ENCODE measurements at places on chromosomes 2 and 18.

DNA sequence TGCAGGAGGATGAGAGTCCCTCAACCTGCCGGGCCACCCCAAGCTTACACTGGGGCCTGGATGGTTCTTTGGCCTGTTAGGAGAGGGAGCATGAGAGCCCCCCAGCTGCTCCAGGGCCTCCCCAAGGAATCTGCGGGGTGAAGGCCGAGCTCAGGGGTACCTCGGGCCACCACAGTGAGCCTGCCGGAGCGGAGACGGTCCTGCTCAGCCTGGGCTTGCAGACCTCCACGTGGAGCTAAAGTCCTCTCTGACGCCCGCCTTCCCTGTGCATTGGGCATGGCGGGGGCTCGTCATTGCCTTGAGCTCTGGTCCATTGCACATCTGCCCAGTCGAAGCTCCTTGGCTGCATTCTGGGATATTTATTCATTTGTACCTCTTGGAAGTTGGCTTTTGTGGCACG lies 62.7 kb downstream of the ASB1 start:
- no peak for DNase-seq

- DNase-seq: peak; percentile 55
These were observed 12.7 kb upstream of the DDX18 start for GRCh38 chr2:117801826-117802225.

- DNase-seq: peak; percentile 30
These were observed 3.2 kb downstream of the EMX1 start for GRCh38 chr2:72920318-72921087.

DNA sequence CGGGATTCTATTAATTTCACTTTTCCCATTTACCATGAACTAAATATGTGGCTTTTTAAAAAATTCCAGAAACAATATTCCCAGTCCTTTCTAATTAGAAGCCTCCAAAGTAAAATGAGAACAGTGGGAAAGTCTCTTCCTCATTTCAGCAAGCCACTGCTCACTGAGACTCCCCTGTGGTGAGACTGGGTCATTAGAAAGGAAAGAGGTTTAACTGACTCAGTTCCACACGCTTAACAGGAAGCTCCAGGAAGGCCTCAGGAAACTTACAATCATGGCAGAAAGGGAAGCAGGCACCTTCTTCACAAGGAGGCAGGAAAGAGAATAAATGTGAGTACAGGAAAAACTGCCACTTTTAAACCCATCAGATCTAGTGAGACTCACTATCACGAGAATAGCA lies 258.9 kb upstream of the CHAC2 start:
- DNase-seq: no peak

- no peak for DNase-seq
These were observed 65.8 kb downstream of the FAM210A start for GRCh38 chr18:13660510-13660909.

DNA sequence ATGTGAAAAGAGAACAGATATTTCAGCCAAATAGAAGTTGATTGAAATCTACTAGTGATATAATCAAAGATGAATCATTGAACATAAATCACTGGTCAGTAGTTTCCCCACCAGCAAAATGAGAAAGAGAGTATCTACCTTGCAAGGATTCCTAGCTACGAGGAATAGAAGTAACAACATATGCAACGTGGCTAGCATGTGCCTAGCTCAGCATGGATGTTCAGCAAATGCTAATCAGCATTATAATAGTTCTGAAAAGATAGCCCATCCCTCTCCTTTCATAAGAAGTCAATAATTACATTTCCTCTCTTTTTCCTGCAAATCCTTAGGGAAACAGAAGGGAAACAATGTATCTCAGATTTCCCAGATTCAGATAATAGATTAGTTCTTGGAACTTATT lies 417.2 kb downstream of the SATB2 start:
- no peak for DNase-seq

GRCh38 chr2:5145801-5146200 lies 546.4 kb upstream of the SOX11 start:
- DNase-seq: no peak

GRCh38 chr2:230765611-230766300 lies 53.1 kb downstream of the CAB39 start:
- DNase-seq: no peak

GRCh38 chr2:100919316-100919715 lies 82.8 kb upstream of the RPL31 start:
- no peak for DNase-seq

GRCh38 chr18:10057894-10058791 lies 144.3 kb downstream of the VAPA start:
- peak; percentile 89 for DNase-seq

DNA sequence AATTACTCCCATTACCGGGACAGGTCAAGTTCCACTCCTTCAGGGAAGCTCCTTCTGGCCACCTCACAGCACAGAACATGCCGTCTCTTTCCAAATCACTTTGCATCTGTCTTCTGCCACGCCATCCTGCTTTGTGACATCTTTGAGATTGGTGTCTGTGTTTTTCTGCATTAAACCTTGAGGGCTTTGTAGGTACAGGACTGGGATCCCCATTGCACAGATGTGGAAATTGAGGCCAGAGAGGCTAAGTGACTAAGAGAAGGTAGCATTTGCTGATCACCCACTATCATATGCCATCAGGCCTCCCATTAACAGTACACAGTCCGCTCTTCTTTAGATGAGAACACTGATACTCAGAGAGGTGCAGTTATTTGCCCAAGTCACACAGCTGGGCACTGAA lies 9.5 kb upstream of the CYP27C1 start:
- DNase-seq: no peak

DNA sequence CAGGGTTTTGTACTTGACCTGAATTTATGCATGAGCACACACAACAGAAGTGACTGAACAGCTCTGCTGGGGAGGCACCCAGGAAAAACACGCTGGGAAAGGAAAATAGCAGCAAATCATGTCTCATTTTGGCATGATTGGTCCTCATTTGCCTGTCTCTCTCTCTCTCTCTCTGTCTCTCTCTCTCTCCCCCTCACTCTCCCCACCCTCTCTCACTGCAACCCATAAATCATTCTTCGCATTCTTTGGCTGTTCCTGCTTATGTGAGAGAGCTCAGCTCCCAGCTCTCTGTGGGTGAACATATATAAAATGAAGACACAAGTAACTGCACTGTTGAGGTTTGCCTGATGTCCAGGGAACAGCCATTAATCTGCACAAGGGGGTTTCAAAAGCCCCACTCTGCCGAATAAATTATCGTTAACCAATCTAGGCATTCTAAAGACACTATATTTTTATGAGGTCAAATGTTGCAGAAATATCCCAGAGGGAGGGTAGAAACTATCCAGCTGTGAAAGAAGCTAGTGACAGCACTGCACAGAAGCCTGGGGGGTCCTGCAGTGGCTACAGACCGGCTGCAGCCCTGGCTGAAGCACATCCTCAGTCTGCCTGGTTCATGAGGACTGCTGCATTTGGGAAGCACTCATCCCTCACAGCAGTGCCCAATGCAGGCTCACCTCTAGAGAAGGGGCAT lies 260.3 kb downstream of the AFF3 start:
- peak; percentile 95 for DNase-seq

- peak; percentile 84 for DNase-seq
These were observed 54.4 kb downstream of the EPHA4 start for GRCh38 chr2:221517696-221518151.

- DNase-seq: peak; percentile 90
These were observed 101.0 kb downstream of the EVA1A start for GRCh38 chr2:75459565-75460310.

DNA sequence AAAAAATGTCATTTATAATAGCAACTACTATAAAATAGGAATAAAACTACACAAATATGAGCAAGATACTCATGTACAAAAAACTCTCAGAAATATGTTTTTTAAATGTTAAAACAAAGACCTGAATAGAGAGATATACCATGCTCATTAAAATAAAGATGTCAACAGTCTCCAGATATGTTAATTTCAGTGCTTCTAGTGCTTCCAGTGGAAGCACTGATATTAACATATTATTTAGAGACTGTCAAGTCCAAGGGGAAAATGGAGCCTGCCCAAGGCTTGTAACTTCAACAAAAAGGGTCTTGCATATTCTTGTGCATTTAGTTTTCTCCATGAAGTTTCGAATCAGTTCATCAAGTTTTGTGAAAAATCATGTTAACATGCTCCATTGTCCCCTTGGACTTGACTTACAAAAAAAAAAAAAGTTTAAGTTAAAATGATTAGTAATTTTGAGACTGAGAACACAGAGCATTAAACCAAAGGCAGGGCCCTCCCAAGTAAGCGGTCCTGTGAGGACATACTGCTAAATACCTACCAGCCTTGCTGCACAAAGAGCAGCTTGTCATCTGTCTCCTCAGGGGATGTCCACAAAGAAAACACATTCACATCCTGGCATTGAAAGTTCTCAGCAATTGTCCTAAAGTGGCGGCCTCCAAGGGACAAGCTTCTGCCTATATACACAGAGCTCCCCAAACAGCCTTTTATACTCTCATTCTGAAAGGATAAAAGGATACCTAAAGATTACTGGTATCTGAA lies 501.9 kb upstream of the CHAC2 start:
- no peak for DNase-seq

DNA sequence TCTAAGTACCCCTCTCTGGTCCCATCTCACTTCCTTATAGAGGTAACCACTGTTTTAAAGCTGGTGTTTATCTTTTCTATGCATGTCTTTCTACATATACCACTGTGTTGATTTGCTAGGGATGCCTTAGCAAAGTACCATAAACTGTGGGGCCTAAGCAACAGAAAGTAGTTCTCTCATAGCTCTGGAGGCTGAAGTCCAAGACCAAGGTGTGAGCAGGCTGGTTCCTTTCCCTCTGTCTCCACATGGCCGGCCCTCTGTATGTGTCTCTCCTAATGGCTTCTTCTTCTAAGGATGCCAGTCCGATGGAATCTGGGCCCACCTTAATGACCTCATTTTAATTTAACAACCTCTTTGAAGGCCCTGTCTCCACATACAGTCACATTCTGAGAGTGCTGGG lies 40.8 kb upstream of the ROCK2 start:
- DNase-seq: no peak

GRCh38 chr2:209787416-209787815 lies 15.8 kb downstream of the UNC80 start:
- DNase-seq: no peak

GRCh38 chr2:96527286-96528005 lies 9.1 kb upstream of the ARID5A start:
- peak; percentile 37 for DNase-seq

DNA sequence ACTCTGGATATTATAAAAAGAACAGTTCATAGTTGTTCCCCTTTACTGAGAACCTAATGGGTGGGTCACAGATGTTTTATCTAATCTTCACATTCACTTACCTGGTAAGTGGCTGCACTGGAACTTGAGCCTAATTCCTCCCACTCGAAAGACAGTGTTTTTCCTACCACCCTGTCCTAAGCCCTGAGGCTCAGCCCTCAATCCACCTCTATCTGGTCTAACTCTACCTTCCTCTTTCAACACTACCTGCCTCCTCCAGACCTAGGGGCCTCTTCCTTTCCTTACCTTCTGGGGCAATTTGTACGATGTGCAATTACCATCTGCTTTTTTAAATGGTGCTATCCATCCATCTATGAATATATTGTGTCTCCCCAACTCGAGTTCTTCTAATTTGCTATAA lies 9.7 kb upstream of the KIF3C start:
- DNase-seq: no peak

DNA sequence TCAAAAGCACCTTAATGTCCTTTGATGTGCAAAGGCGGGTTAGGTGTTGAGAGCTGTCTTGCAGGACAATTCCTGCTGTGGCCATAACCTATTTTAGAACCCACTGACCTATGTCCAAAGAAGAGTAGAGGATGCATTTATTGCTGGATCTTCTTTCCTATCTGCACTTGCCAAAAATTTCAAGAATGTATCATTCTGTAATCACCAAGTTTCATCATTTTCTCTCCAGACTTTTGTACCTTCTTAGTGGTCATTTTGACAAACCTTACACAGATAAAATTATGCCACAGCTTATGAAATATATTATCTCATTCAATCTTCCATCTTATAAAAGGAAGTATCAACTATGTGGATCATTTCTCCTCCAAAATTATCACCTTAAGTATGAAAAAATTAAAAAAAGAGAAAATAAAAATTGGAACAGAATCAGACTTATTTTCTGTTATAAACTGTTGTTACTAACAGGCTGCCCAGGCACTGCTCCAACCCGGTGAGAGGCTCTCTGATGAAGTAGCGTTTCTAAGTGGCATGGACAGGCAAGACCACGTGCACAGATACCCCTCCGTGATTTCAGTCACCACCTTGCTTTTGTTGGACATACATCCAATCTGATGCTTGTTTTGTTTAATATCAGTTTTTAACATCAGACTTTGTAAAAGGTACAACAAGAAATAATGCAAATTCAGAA lies 559.9 kb upstream of the ID2 start:
- peak; percentile 63 for DNase-seq

DNA sequence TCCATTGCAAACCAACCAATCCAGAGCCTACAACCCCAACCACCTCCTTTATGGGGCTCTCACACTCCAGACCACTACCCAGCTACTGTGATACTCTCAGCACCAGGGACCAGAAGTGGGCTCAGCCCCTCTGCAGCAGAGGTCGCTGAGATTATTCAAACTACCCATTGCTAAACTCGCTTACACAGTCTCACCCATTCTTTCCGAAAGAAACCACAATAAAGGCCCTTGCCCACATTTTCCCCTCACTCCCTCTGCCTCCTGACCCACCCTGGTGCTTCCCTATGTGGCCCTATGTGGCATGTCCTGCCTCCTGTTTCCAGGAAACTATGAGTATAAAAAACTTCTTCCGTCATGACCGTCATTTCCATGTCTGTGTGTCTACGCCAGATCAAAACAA lies 10.7 kb downstream of the TEX51 start:
- DNase-seq: no peak

DNA sequence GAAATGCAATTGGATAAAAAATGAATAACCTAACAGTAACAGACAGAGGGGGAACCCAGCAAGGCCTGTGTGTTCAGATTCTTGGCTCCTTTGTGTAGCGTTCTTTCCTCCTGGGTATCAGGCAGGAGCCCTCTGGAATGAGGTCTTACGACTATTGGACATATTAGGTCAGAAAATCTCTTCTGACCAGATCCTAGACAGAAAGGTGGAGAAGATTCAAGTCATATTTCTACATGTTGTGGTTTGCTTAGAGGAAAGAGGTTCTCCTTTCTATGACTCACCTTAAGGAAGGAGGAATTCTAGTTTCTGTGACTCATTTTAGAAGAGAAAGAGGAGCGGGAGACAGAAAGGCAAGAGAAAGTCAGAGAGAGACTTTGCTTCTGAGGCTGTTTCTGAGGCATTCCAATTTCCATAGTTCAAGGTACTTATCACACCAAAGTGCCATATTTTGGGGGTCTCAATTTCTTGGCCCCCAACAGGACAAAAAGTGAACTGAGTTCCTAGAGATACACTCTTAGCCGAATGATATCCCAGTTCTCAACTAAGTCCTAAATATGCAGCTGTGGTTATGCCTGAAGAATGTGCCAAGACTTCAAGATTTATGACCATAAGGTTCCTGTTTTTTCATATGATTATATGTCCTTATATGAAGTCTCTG lies 618.6 kb downstream of the ZEB2 start:
- DNase-seq: peak; percentile 88

DNA sequence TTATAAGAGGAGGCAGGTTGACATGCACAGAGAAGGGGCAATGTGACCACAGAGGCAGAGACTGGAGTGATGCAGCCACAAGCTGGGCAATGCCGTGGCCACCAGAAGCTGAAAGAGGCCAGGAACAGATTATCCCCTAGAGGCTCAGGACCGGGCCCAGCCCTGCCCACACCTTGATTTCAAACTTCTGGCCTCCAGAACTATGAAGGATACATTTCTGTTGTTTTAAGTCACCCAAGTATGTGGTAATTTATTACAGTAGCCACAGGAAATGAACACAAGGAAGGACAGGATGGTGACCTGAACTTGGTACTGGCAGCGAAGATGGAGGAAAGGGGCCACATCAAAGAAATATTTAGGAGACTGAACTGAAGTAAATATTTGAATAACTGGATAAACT lies 66.8 kb upstream of the RIOK3 start:
- DNase-seq: no peak

- no peak for DNase-seq
These were observed 59.7 kb downstream of the SCG2 start for GRCh38 chr2:223542501-223542900.

Measured in EL (cell line).